Esophagus mucosa (tissue), 1 donor: ENCODE measurements at places on chromosomes 12 and 14. TPM values are rescaled to one million over a fixed set of nuclear protein-coding genes. Genes with fewer than 3 reads are reported as not detected.
A peak's percentile ranks its signal among the peaks of the same experiment; 100 is the strongest.

KRT6B gene
- total RNA-seq, result 2,496 TPM

CIROP gene
- not detected for total RNA-seq

TEX52 gene
- total RNA-seq, result not detected

MGAT4C gene
- total RNA-seq, result not detected

TGM1 gene
- total RNA-seq, result 1,652 TPM

RNF212B gene
- total RNA-seq, result not detected

CFAP54 gene
- total RNA-seq, result 0.28 TPM

TAS2R7 gene
- not detected for total RNA-seq

ANKS1B gene
- total RNA-seq, result 2.8 TPM

SLC25A47 gene
- not detected for total RNA-seq

IFI27L2 gene
- total RNA-seq, result 30.8 TPM

KRT3 gene
- total RNA-seq, result 1.0 TPM

SNW1 gene
- 54.2 TPM for total RNA-seq

PRH2 gene
- total RNA-seq, result not detected

NEDD8 gene
- 131 TPM for total RNA-seq

DEPDC4 gene
- 0.68 TPM for total RNA-seq

RNASE3 gene
- total RNA-seq, result not detected

DNA sequence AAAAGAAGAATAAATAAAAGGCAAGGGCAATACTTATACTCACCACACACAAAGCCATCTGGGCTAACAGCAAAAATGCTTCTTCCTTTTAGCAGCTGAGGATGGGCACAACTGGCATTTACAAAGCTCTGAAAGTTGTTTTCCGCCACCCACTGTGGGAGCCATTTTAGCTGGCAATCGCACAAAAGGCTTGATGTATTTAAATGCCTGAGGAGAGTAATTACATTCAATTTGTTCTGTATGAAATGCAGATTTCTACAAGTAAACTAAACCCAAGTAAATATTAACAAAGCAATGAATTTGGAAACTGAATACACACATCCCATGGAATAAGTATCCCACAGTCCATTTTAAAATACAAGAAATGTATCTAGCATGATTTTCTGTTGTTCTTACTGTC lies 37.5 kb downstream of the LRIG3 start:
- ATAC-seq, result no peak

DNA sequence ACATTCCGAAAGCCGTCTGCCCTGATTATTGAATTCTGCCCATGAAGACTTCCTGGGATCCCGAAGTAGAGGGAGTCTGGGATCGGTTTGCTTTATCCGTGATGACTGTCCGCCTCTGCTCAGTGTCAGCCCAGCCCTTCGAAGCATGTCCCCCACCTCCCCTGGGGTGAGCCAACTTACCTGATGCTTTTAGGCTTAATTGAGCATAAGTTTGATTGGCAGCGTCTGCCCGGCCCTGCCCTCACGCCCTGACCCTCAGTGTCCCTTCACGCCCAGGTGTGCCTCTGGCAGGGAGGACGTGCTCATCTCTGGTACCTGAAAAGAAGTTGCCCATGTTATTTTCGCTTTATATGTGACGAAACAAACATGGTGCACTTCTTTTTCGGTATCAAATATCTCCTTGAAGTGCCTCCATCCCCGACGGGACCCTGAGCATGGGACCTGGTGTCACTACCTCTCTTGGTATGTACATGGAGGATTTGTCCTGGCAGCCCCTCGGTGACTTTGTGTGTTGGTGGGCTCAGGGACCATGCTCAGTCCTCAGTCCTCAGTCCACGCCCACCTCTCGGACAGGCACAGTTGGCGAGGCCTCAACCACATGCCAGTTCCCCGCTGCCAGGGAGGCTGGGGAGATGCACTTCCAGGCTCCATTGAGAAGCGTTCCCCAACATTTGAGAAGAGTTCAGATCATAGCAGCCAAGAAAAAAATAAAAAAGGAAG lies 130.1 kb upstream of the RTL1 start:
- no peak for ATAC-seq

DNA sequence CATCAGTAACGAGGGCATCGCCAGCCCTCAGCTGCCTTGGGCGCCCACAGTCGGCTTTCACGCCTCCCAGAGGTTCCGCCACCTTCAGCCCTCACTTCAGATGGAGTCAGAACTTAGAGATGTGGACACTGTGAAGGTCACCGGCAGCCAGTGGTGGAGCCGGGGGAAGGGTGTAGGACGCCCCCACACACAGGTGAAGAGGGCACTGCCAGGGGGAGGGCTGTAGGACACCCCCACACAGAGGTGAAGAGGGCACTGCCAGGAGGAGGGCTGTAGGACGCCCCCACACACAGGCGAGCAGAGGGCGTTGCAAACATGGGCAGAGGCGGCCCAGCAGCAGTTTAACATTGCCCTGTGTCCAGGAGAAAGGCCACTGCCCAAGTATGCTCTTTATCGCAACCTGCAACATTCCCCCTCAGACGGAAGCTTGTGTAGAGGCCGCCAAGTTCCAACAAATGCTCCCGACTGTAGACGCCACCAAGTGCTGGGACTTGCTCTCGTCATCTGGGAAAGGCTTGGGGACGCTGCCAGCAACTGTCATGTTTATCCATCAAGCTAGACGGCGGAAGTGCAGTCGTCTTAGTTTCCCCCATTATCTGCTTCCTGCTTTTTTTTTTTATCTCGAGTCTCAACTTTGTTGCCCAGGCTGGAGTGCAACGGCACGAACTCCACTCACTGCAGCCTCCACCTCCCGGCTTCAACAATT lies 4.9 kb upstream of the ANKLE2 start:
- no peak for ATAC-seq

GRCh38 chr14:85415015-85415712 lies 114.8 kb upstream of the FLRT2 start:
- ATAC-seq, result peak; percentile 100

DNA sequence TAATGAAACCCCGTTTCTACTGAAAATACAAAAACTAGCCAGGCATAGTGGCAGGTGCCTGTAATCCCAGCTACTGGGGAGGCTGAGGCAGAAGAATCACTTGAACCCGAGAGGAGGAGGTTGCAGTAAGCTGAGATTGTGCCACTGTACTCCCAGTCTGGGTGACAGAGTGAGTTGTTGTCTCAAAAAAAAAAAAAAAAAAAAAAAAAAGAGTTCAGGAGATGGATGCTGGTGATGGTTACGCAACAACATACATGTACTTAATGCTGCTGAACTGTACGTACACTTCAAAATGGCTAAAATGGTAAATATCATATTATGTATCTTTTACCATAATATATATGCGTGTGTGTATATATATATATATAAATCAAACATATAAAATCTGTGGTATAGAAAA lies 29.0 kb downstream of the ACTN1 start:
- ATAC-seq, result no peak

- ATAC-seq, result no peak
Measured at GRCh38 chr14:60508363-60508706, 611 bp upstream of the SIX6 start.

GRCh38 chr12:112238441-112238840 lies 113.1 kb downstream of the TRAFD1 start:
- ATAC-seq, result no peak

GRCh38 chr14:37622231-37622923 lies 26.9 kb downstream of the TTC6 start:
- no peak for ATAC-seq

GRCh38 chr12:89702503-89702902 lies 6.1 kb downstream of the ATP2B1 start:
- no peak for ATAC-seq

DNA sequence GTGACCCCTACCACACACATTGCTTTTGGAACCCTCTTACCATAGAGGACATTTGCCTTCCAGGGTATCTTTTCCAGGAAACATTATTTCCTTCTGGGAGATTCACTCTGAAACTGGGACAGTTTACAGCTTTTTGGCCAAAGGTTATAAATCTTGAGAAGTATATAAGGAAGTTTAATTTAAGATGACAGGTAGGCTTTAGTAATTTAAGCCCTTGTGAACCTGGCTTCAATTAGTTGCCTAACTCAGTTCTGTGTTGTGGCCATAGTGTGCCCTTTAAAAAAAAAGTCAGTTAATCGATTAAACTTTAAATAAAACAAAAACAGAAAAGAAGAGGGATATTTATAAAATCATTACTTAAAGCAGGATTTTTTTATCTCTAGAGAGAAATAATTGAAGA lies 142.9 kb downstream of the NAV3 start:
- ATAC-seq, result no peak

- no peak for ATAC-seq
Measured at GRCh38 chr12:100794441-100795173, at the start of gene ANO4. Gene ANO4 (plus strand): TSS chr12:100794776. CDS start chr12:100901786, 107,010 bp downstream.

DNA sequence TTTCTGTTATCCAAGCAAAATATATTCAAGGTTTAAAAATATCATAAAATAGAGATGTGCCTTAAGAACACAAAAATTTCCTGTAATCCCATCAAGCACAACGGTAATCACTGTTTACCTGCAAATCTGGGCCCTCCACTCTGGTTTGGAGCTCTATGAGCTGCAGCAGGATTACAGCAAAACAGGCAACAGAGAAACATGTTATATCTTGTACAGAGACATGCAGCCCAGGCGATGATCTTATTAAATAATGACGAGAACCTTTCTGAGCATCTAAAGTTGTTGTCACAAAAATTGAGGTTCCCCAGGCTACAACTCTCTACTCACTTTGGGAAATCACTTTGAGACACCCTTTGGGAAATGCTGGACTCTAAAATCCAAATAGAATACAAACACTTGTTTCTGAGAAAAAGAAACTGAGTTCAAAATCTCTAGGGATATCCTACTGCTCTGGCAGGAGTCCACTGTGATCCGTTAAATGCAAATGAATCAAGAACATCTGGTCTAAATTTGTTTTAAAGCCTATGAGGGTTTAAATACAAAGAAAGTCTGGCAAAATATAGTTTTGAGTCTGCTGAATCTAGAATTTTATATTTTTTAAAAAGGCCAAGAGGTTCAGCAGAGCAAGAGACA lies 36.3 kb downstream of the STON2 start:
- peak; percentile 47 for ATAC-seq

DNA sequence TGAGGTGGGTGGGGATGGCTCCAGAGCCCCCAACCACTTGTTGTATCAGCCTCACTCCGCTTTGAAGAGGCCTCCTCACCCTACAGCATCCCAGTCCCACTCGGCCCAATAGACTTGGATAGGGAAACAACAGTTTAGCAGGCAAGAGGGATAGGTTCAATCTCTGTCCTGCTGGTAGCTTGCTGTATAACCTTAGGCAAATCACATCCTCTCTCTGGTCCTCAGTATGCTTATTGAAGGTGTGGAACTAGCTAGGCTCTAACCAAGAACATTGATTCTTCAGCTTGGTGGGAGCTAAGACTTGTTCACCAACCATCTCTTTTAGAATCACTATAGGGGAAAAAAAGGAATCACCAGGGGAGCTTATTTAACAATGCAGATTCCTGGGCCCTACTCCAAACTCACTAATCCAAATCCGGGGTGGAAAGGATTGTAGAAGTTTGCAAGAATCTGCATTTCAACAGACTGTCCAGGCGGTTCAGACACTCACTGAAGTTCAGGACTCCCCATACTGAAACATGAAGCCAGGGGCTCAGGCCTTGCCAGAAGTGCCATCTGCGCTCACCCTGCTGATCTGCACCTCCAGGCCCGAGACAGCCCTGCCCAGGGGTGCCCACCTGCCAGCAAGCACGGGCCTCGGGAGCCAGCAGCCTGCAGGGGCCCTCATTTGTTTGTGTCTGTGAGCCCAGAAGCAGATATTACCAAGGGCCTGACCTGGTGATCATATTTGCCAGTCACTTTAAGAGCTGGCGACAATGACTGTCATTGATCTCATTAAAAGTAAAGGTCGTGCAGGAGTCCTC lies 113.0 kb downstream of the ADCK1 start:
- ATAC-seq, result no peak

DNA sequence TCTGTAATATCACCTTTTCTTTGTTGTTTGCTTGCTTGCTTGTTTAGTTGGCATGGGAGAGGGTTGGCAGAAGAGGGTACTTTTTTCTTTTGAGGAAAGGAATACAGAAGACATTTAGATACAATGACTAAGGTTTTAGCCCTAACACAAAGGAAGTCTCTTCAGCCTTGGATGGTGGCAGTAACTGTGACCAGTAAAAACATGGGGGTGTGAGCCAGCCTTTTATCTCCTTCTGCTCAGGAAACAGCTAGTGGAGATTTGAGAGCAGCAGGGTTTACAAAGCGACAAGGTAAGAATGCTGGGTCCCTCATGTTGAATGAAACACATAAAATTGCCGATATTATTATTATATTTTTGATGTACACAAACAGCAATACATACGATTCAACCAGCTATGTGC lies 40.4 kb downstream of the SLC8A3 start:
- ATAC-seq, result no peak

DNA sequence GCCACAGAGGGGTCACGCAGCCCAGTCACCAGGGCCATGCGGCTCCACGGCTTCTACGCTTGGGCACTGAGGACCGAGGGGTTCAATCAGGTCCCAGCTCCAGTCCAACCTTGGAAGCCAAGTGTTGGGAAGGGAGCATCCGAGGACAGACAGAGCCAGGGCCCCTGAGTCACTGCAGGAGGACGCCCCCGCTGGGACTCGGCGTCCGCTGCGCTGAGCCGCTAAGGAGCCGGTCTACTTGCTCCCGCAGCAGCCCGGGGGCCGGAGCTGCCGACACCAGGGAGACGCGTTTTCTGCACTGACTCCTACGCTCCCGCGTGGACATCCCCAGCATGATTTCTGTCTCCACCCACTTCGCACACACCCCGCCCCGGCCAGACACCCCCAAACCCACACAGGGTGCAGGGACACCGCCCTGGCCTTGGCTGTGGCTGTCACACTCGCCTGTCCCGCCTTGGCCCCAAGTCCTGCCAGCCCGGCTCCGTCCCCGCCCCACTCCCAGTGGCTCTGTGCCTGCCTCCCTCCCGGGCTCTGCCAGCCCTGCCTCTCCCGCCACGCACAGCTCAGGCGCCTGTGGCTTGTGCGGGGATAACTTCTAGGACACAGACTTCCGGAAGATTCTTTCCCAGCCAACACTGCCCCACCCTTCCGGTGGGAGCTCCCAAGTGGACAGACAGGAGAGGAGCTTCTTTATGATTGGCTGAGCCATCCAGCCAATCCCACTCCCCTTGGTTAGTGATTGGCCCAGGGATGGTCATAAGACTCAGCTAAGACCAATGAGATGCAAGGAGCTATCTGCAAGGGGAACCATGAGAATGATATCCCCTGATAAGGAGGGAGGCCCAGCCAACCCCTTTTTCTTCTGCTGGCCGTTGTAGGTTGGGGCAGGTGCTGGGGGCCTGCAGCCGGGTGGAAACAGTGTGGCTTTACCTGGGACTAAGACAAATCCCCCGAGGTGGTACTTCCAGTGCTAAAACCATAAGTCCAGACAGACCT lies 118.9 kb upstream of the SFSWAP start:
- ATAC-seq, result no peak

- no peak for ATAC-seq
Measured at GRCh38 chr14:61255968-61256367, 25.2 kb downstream of the TMEM30B start.

- no peak for ATAC-seq
Measured at GRCh38 chr14:92314182-92314581, 8.8 kb upstream of the SLC24A4 start.

GRCh38 chr12:53967421-53967925 lies 5.5 kb upstream of the HOXC11 start:
- ATAC-seq, result no peak

GRCh38 chr12:70890895-70891832 lies 29.4 kb downstream of the PTPRR start:
- ATAC-seq, result no peak

GRCh38 chr12:6963791-6964413 lies 6.6 kb downstream of the PHB2 start:
- ATAC-seq, result no peak

GRCh38 chr12:121241156-121241970 lies 31.4 kb downstream of the P2RX4 start:
- ATAC-seq, result no peak

GRCh38 chr12:12909228-12909994 lies 18.0 kb downstream of the GPRC5A start:
- no peak for ATAC-seq

GRCh38 chr14:88681755-88682494 lies 110.8 kb downstream of the EML5 start:
- no peak for ATAC-seq
